HEK293T (cell line): ENCODE measurements at places on chromosomes 13 and 19.
A peak's percentile ranks its signal among the peaks of the same experiment; 100 is the strongest.

- no peak for DNase-seq
Measured at GRCh38 chr19:32252333-32252669, 93.1 kb upstream of the ZNF507 start.

- no peak for DNase-seq
Measured at GRCh38 chr13:110017379-110017778, 231.0 kb upstream of the IRS2 start.

- peak; percentile 58 for DNase-seq
Measured at GRCh38 chr19:589693-590395, at the start of gene HCN2. Gene HCN2, plus strand, starts transcription at chr19:589881. Its CDS starts 65 bp downstream, at chr19:589946.

DNA sequence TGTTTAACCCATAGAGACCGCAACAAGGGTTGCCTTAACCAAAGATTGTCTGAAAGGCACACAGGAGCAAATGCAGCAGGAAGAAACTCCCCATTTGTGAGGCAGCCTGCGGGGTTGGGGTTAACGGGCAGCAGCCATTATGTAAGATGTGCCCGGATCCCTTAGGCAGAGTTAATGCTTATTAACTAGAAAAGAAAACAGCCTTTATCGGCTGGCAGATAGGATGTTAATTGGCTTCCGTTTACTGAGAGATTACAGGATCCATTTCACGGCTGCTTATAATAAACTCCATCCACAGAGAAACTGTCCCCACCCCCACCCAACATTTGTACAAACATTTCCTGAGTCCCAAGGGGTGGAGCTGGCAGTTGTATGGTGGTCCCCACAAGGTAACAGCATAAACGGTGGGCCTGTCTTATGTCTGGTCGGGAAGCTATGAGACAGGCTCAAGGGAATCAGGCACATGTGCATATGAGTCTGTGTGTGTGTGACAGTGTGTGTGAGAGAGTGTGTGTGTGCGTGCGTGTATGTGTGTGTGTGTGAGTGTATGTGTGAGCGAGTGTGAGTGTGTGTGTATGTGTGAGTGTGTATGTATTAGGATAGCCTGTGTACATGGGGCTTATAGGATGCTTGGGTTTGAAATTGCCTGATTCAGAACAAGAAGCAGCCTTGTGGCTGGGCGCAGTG is 10.5 kb downstream of the SLC25A42 start:
- DNase-seq = no peak

- no peak for DNase-seq
Measured at GRCh38 chr13:111394211-111394922, 73.9 kb downstream of the TEX29 start.

DNA sequence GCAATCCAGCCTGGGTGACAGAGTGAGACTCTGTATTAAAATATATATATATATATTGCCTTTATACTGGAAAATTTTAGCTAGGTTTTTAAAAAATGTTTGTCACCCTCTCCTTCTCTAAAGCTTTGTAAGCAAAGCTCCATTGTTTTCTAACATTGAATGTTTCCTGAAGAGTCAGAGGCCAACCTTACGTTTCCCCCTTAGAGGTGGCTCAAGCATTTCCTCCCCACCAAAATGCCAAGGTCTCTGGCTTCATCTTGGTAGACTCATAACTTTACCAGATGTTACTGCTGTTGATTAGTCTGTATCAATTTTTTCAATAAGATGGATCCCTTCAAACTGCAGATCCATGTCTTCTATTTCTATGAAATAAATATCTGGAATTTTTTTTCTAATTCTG is 25.2 kb upstream of the IPO5 start:
- DNase-seq = no peak

DNA sequence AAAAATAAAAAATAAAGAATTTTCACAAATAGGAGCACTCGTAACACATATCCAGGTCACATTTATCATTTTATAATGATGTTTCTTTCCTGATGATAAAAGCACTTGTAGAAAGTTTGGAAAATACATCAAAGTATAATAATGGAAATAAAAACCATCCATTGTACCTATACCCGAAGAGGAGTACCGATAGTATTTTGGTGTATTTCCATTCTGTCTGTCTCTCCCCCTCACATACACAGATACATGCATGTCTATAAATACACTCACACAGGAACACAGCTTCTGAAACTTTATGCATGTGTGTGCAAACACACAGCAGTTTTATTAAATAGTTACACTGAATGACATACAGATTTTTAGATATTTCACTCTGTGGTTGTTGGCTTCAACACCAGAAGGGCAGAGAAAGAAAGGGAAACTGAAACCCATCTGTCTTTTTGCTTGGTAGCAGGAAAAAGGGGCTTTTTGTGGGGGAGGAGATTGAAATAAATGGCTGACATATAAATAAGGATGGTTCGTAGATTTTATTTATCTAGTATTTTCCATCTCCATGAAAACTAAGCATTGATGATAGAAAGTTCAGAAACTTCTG is 114.8 kb downstream of the LRCH1 start:
- no peak for DNase-seq

- no peak for DNase-seq
Measured at GRCh38 chr13:39998166-39998565, 342.7 kb downstream of the COG6 start.

GRCh38 chr19:8460516-8461298 is 15.9 kb downstream of the HNRNPM start:
- no peak for DNase-seq
